Dermis microvascular lymphatic vessel endothelial cell (primary cell): ENCODE measurements at places on chromosomes 2 and 18. TPM values are rescaled to one million over a fixed set of nuclear protein-coding genes. Genes with fewer than 3 reads are reported as not detected.

MZT2A gene
- total RNA-seq = 82.2 and 82.3 TPM in 2 replicates

XIRP2 gene
- not detected in 2 replicates for total RNA-seq

ABCA12 gene
- not detected in 2 replicates for total RNA-seq

SLC9A2 gene
- total RNA-seq = not detected in 2 replicates

COL5A2 gene
- 37.0 and 37.6 TPM in 2 replicates for total RNA-seq

SP140 gene
- 0.13 TPM in 1 of 2 replicates, not detected in the other for total RNA-seq

CRYGD gene
- not detected in 2 replicates for total RNA-seq

DBI gene
- total RNA-seq = 77.0 and 103 TPM in 2 replicates

SLC16A14 gene
- total RNA-seq = under 0.01 and 0.25 TPM in 2 replicates
